ENCODE measurements at places on chromosomes 3 and 15. TPM values are rescaled to one million over a fixed set of nuclear protein-coding genes. Genes with fewer than 3 reads are reported as not detected.

The PLA2G4D gene
- 0.09 TPM for total RNA-seq

The RAB5A gene
- total RNA-seq: 83.0 TPM

The LOXL1 gene
- total RNA-seq: 5.5 TPM

The ADAMTS7 gene
- 25.9 TPM for total RNA-seq

DNA sequence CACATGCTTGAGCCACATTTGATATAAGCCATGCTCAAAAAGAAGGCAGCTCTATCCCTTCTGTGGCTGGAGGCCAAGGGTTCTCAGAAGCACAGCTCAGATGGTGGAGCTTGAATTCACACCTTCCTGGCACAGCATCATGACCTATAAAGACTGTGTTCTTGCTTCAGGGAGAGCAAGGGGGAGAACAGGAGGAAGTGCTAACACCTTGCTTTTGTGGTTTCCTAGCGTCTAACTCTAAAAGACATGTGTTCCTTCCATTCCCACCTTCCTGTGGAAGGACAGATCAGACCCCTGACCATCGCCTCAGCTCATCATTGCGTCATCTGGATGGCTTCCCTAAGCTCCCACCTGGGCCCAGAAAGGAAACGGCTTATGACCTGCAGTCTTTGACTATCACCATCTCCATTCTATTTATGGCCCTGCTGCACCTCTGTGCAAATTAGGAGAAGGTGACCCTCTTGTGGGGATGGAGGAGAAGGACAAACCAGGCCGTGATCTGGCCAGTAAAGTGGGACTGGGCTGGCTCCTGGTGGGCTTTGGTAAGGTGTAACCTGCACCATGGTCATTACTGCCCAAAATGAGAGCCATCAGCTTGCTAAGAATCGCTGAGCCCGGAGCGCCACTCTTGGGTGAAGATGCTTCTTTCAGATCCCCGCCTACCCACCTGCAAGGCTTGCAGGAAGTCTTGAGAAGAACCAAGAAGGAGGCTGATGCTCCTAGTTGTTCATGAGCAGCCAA is 128.5 kb downstream of the SERPINI1 start:
- peak; percentile 7 for DNase-seq

DNA sequence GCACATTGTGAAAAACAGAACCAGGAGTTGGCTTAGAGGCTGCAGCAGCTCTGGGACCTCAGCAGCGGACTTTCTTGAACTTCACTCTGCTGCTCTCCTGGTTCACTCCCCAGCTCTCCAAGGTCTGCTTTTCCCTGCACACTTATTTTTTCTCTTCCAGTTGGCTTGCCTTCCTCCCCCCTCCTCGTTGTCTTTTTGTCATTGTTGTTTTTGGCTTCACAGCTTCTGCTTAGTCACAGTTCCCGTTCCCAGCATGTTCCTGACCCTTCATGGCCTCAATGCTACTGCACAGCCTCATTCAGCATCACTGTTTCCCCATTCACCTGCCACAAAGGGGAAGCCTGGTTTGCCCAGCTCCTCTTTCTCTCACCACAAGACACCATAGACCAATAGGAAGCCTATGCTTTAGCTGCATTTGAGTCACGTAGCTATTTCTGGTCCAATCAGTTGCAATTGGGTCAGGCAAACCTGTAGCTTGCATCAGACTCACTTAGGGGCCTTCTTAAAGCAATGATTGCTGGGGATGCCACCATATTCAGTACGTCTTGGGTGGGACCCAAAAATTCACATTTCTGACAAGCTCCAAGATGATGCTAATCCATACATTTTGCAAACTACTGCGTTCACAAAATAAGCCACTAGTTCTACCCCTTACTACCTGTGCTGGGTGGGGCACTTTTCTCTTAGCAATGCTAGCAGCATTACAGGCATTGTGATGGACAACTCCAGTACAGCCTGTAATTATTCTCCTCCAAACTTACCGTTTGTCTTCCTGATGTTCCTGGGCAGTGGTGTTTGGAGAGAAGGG is 7.8 kb upstream of the SUMF1 start:
- no peak for DNase-seq
